ENCODE measurements at places on chromosomes 2 and 18.

DNA sequence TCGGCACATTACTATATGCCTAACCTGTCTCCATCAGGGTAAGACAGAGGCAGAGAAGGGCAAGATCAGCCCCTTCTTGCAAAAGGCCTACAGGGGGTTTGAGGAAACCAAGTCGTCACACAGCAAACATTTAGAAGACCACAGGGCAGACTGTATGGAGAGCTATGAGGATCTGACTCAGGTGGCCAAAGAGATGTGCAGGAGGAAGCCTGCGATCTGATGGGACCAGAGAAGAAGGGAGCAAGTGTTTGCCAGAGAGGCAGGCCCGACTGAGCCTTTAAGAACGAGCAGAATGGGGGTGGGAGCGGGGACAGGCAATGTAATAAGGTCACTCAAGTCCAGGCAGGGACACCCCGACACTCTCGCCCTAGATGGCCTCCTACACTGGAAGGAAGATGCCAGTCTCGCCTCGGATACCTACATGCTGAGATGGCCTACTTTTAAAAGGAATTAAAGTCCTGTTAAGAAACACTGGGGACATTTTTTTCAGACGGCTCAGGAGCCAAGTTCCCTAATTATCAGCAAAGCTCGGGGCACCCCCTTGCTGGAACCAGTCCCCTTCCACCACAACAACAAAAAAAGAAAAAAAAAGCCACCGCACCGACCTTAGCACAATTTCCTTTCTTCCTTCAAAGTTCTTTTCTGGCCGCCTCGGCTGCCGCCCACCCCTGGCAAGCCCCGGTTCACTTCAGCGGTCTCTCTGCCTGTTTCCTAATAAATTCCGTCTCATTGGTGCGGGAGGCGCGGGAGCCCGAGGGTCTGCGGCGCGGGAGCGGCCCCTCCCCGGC is 1.5 kb downstream of the SFXN5 start:
- DNase-seq = no peak

GRCh38 chr18:76099931-76100457 is 395.0 kb downstream of the ZNF516 start:
- no peak for DNase-seq

DNA sequence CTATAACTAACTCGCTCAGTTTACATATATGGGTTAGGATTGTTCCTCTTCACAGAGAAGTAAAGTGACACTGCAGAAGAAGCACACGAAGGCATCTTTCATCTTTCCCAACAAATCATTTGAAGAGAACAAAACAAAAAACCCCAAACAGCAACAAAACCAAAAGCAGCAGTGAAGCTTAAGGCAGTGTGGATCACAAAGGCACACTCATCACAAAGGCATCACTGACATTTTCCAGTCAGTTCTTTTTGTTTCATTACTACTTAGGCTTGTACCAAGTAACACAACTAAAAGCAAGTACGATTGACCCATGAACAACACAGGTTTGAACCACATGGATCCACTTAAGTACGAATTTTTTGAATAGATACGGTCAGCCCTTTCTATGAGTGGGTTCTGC is 75.7 kb downstream of the RNF152 start:
- DNase-seq = peak; percentile 51

GRCh38 chr2:207385903-207386302 is 143.9 kb upstream of the CREB1 start:
- peak; percentile 88 for DNase-seq

- no peak for DNase-seq
Measured at GRCh38 chr2:166031054-166031453, 77.5 kb upstream of the TTC21B start.

- no peak for DNase-seq
Measured at GRCh38 chr2:38830526-38831159, 45.1 kb downstream of the DHX57 start.

DNA sequence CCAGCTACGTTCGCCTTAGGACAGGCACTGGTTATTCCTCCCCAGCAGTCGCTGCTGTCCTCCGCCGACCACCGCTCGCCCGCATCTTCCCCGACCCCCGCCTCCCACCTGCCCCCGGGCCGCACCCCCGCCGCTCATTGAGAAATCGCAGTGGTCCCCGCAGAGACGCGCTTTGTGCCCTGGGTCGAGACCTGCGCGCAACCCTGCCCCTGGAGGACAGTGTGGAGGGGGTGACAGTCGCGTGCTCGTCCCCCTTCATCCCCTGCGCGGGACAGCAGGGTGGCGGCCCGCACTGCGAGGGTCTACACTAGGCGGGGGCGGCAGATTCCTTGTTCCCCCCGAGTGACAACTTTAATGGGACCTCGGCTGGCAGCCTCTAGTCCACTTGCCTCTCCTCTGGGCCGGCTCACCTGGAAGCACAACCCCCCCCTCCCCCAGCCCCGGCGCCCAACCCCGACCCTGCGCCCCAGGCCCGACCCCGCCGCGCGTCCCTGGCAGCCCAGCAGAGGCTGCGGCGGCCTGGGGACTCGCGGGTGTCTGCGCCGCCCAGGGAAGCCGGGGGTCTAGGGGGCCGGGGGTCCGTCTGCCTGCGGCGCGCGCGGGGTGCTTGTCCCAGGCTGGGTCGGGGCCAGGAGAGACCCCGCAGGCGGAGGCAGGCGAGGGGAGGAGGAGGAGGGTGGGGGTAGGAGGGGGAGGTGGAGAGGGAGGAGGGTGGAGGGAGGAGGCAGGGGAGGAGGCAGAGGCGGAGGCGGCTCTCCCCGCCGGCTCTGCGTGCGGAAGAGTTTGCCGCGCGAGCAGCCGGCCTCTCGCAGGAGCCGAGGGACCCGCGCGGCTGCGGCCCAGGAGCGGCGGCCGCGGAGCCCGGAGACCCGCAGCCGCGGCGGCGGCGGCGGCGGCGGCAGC is at the start of gene NPAS2:
NPAS2 (plus strand) TSS at position 770 of the 903 bp plus-strand sequence. CDS start 84,616 bp downstream, outside the sequence.
- DNase-seq = peak; percentile 71

DNA sequence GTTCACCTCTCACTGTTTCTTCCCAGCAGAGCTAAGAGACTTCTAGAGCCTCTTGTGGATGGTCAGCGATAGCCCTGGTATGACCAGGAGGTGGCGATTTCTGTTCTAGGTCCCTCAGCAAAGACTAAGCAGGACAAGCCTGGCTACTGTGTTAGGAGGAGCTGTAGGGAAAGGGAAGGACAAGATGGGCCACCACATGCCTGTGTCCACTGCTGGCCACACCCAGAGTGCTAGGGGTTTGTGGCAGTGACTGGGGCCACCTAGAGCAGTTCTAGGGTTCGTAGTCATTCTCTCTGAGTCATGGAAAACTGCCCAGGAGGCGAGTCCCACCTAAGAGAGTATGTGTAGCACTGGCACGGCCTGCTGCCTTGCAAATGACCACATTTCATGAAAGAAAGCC is 179.4 kb downstream of the ALPK2 start:
- DNase-seq = peak; percentile 42

DNA sequence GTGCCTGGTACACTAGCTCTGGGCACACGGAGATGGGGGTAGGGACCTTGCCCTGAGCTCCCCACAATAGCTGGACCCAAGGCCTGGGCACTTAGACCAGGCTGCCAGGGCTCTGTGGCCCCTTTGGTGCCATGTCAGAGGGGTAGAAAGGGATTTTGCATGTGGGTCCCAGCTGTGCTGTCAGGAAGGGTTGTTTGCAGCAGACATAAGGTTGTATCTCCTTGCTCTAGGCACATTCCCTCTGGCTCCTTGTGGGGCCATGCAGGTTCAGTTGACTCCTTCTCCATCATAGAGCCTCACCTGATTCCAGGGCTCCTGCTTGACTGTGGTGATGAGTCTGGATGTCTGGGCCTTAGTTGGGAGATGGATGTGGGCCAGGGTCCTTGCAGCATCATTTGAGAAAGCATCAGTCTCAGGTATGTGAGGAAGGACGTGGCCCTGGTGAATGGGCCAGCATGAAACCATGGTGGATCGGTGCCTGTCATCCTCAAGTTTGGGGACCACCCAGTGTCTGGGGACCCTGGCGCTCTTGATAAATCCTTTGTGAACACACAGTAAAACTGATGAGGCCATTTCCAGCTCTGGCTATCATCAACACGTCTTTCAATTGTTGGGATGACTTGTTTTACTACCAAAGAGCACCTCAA is 461.9 kb upstream of the HS6ST1 start:
- DNase-seq = no peak

Measured in fibroblast of skin of back (primary cell).